OCI-LY7 (cell line): ENCODE measurements at places on chromosomes 2 and 18.

DNA sequence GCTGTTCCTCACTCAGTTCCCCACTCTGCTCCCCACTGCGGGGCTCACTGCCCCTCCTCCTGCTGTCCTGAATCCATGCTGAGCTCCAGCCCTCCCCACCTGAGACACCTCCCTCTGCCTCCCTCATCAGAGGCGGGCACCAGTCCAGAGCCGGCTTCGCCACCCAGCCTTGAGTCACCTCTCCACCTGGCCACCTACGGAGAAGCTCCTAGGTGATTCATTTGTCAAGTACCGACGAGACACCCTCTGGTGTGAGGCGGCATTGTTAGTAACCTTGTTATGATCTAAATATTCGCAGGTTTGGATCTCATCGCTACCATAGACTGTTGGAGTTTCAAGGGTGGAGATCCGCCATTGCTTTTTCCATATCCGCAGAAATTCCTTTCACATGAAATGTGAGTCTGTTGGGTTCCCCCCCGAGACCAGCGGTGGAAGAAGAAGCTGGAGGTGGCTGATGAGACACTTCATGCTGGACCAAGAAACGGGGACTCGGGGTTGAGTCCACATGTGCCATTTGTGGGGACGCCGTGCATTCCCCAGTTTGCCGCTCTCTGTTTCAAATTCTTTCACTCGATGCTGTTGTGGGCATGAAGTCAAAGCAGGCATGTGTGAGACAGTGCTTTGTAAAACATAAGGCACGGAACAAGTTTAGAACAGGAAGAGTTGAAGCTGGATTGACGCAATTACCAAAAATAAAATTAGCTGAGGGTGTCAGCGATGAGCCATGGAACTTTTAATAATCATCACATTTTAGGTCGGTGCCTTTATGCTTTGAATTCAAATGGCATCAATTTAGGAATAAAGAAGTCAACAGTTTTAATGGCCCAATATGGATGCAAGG lies 259.8 kb upstream of the HDAC4 start:
- no peak for DNase-seq

DNA sequence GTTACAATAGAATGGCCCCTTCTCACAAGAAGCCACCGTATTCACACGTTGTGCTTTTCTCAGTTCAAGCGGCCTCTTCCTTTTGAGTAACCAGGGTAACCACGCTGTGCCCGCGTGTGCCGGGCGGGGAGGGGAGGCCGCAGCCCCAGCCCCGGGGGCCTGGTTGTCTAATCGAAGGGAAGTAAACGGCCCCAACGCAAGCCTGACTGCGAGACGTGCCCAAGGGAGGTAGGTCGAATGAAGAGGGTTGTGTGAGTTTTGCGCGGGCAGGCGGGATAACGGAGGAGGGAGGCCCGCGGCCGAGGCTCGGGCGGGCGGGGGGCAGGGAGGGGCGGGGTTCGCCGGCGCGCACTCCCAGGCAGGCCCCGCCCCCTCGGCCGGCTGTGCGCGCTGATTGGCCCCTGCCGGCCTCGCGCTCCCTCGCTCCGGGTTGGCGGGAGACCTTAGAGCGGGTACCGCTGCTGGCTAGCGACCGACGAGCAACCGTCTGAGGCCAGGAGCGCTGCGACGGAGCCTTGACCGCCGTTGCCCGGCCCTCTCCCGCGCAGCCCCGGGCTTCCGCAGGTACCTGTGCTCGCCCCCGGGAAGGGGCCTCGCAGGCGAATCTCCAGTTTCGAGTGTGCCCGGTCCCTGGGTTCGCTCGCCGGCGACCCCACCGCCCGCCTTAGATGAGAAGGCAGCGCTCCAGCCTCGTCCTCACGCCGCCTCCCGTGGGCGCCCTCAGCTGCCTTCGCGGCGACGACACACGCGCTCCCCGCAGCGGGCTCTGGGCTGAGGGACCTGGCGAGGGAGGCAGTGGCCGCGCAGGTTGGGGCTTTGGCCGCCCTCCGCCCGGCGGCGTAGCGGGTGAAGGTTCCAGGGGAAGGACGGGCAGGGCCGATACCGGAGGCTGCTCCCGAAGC lies at the start of gene SPDYA:
Gene SPDYA (plus strand): TSS at position 451 of the 902 bp plus-strand sequence. CDS start 5,181 bp downstream, outside the sequence.
- DNase-seq, result no peak

DNA sequence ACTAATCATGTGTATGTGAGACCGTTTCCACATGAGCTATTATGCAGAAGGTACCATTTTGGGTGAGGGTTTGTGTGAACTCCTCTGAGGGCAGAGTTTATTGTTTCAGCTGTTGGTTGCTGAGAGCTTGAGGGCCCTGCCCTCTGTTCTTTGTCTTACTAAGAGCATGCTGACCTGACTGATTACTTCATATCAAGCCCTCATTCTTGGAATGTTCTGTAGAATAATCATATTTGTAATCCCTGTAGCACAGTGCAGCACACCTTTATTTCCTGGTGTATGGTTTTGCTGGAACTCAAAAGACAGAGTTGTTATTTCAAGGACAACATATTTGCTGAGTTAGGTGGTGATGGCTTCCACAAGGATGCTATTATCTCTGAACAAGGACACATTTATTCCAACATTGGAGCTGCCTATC lies 118.5 kb downstream of the GALNT3 start:
- no peak for DNase-seq

DNA sequence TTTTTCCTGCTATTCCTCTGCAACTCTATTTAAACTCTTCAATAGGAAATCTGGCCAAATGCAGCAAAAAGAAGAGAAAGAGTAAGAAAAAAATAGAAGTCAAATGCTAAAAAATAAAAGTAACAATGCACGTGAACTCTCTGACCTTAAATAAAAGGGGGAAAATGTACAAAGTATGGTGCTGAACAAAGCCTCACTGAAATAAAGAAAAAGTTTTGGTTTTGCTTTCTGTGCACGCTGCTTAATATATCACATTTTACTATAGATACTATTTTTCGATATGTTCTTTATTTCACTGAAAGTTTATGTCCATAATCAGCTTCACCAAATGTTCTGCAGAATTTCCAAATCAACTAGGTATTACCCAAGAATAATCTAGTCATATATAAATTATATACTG lies 396.3 kb downstream of the CBLN2 start:
- no peak for DNase-seq

DNA sequence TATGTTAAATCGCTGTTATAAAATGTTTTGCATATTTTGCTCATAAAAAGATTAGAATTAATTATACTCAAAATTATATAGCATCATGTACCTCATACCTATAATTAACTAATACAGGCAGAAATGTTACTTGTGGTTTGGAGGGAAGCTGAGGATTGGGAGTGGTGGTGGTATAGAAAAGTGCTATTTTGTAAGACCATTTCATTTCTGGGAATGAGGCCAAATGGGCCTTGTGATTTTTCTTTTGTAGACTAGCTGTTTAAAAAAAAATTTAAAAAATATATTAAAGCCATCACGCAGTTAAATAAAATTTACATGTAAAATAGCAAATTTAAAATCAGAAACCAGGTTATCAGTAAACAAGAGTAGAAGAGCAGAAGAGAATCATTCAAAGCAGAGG lies 560.8 kb upstream of the FAM98A start:
- no peak for DNase-seq

DNA sequence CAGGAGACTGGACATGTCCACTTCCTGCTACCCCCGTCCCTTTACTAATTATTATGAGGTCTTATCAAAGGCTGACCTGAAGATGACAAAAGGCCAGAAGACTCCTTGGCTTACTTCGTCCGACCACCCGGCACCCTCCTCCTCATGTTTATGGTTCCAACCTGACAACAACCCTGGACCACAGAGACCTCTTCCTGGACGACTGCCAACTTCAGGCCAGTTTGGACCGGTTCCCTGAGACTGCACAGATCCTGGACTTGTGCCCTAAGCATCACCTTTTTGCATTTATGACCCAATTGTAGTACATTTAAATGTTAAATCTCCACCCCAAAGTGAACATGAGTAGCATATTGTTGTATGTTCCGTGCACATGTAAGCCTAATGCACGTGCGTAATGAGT lies 5.8 kb downstream of the DRC1 start:
- DNase-seq, result no peak

GRCh38 chr2:236862526-236862925 lies 223.2 kb upstream of the COPS8 start:
- no peak for DNase-seq
